Dermis blood vessel endothelial cell (primary cell): ENCODE measurements at places on chromosomes 16 and 17.

DNA sequence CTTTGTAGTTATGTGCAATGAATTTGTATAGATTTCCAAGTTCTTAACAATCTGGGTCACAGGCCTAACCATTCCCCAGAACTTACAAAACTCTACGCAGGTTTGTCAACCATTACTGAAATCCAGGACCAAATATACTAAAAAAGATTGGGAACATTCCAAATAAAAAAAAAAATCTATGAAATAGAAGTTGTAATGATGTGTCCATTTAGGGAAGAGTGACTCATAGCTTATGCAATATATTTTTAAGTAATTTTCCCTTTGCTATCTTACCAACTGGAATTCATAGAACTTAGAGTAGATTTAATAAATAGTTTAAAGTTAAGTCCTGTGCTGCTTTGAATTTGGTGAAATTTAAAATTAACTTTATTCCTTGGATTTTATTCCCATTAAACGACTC lies 393.2 kb downstream of the PMP22 start:
- DNase-seq = no peak

- peak; percentile 32 for DNase-seq
These were observed 30.8 kb upstream of the SPACA3 start for GRCh38 chr17:32960815-32961214.

- no peak for DNase-seq
These were observed 684.3 kb upstream of the SOX9 start for GRCh38 chr17:71436479-71436878.

DNA sequence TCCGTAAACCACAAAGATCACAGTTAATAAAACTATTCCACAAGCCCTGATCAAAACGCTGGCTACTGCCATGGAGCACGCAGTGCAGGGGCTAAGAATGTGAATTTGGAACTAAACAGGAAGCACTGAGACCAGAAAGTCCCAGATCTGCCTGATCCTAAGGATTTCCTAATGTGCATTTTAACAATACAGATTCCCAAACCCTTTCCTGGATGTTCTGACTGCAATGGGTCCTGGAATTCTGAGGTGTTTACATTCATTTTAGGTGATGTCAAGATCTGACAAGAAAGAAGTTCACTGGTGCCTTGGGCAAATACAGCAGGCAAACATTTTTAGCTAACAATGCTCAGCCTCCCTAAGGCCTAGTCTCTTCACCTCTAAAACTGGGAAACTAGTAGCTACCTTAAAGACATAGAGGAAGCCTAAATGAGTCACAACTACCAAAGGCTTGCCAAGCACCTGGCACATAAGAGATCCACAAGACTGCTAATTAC lies 10.3 kb downstream of the NSMCE1 start:
- peak; percentile 92 for DNase-seq

GRCh38 chr16:4090351-4090851 lies 25.8 kb downstream of the ADCY9 start:
- DNase-seq = peak; percentile 26

GRCh38 chr17:8670421-8670820 lies 39.9 kb upstream of the MYH10 start:
- no peak for DNase-seq

- no peak for DNase-seq
These were observed 11.1 kb upstream of the TFAP4 start for GRCh38 chr16:4283939-4284338.

GRCh38 chr16:67939507-67940445 lies 3.1 kb upstream of the PSMB10 start:
- DNase-seq = no peak

DNA sequence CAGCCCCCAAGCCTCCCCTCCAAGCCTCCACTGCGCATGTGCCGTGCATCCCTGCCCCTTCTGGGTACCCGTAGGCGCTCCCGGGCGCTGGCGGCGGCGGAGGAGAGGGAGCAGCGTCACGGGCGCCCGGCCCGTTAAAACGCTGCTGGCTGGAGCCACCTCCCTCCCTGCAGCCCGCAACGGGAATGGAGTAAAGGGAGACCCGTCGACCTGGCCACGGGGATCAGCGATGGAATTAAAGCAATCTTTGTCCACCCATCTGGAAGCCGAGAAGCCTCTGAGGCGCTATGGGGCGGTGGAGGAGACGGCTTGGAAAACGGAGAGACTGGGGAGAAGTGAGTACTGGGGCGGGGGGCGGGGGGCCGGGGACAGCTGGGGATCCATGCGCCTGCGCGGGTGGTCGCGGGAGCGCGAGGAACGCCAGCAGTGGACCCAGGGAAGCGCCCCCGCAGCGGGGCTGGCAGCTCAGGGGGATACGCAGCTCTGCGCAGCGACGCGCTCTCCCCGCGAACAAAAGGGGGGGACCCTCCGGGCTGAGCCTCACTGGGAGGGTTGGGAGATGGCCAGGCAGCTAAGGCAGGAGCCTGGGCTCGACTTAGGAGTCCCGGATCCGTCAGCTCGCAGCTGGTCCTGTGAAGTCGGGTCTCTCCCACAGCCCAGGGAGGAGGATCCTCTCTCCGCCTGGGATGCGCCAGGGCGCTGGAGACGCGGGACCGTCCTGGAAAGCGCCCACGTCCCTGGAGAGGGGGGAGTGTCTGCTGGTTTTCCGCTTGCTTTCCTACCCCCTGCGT lies at the start of gene BMERB1:
Gene BMERB1, plus strand, starts transcription at position 164 of the 791 bp plus-strand sequence. Its CDS starts 66 bp downstream, at position 230.
- peak; percentile 74 for DNase-seq

DNA sequence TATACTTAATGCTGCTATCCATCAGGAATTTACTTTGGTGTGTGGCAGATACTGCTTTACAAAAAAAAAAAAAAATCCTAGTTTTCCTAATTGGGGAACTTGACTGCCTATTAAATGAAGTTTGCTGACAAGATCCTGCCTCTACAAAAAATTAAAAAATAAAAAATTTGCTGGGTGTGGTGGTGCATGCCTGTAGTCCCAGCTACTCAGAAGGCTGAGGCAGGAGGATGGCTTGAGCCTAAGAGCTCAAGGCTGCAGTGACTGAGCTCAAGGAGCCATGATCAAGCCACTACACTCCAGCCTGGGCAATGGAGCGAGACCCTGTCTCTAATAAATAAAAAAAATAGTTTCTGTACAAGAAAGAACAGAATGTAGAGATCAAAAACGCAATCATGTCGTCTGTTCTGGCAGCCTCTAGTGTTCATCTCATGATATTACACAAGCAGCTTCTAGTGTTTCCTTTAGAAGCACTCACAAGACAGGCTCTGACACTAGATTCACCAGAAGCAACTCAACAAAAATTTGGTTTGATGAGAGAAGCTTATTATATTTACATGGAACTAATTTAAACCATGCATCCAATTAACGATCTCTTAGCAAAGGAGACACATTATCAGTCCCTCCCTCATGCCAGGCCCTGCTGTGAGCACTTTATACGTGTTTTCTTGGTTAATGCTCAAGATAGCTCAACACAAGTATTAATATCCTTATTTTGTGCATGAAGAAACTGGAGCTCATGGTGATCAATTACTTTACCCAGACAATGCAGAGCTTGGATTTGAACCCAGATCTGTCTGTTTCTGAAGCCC lies 6.8 kb upstream of the KRTAP17-1 start:
- DNase-seq = peak; percentile 68

DNA sequence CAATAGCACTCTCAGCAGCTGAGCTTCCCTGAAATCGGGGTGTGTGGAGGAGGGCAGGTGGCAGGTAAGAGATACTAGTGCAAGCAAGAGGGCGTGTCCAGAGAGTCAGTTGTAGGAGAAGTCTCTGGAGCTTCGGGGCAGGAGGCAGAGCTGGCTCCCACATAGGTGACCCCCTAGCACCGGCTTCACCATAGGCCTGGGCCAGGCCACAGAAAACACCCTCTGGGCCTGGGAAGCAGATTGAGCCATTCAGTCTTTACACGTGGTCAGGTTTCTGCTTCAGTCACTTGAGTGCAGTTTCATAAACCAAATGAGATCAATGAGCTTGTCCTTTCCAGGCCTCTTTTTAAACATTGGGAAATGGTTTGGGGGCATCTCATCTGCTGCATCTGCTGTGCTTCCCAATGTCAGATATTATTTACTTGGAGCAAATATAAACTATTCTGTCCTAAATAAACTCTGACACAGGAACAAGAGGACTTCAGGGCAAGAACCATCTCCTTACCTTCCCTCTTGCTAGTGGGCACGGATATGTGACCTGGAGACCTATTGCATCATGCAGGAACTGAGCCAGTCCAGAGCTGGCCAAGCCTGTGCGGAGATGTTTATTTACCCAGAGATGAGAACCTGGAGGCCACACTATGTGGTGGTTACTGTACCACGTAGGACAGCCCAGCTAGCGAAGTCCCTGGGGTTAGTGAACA lies 16.1 kb downstream of the CCR7 start:
- DNase-seq = peak; percentile 76

DNA sequence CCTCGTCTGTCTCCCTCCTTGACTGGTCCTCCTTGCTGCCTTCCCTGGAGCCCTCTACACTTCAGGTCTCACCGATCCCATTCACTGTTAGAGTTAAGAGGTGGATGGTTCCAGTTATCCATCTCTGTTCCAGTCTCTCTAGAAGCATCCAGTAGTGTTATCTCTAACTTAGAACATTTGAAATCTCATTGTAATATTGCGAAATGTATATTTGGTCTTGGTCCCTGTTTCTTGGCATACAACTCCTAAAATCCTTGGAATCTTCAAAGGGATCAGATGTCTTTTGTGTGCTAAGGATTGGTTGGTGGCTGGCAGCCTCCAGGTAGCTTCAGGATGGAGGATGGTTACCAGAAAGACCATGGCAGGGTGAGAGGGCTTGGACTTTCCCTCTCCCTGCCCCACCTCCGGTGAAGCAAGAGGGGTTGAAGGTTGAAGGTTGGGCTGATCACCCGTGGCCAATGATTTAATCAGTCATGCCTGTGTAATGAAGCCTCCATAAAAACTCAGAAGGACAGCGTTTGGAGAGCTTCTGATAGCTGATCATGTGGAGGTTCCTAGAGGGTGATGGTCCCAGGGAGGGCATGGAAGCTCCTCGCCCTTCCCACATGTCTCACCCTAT lies 59.1 kb downstream of the NTN1 start:
- no peak for DNase-seq

GRCh38 chr17:7042501-7043181 lies 1.3 kb downstream of the SLC16A11 start:
- no peak for DNase-seq

DNA sequence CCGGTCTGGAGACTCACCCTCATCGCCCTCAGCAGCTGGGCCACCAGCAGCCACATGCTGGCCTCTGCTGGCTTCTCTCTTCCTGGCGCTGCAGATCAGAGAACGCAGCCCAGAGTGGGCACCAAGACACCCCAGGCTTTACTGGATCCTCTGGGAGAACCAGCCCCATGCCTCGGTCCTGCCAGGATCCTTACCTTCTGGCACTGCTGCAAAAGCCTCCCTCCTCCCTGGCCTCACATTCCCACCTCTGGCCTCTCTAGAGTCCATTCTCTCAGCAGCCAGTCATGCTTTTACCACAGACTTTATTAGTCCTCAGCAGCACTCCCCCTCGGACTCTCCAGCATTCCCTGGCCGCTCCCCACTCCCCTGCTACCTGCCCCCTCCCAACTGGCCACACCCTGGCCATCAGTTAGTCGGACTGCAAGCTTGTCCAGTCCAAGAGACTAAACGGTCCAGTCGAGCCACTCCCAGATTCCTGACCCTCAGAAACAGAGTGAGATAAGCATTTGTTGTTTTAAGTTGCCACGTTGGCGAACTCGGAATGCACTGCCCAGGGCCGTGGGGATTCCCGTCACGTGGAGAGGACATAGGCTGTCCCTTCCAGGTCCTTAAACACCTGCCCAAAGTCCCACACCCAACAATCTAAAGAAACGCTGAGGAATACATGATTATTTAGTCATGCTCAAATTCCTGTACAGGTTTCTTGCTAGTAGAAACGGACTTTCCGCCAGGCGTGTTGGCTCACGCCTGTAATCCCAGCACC lies 5.9 kb upstream of the SPG7 start:
- peak; percentile 36 for DNase-seq

- DNase-seq = no peak
These were observed 4.8 kb downstream of the GFAP start for GRCh38 chr17:44910231-44911106.

DNA sequence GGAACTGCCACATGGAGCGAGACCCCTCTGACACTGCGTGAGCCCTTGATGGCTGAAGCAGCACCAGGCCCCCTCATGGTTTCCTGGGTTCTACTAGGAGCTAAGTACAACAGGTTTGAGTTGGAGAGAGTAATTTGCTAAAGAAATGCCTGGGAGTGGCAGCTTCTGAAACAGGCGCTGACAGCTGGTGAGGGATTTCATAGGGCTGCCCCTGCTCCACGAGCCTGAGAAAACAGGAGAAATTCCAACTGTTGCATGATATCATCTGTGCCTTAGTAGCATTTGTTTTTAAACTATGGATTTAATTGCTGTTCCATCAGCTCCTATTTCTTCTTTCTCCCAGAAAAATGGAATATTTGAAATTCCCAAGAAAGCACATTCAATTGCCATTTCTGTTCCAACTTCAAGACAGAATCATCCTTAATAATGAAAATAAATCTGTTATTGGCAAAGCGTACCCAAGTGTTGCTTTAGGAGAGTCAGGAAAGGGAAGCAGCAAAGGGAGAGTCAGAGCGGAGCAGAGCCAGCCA lies 78.8 kb upstream of the ANKFN1 start:
- DNase-seq = no peak

GRCh38 chr16:80503107-80503506 lies 37.7 kb upstream of the DYNLRB2 start:
- no peak for DNase-seq

- DNase-seq = no peak
These were observed 16.8 kb downstream of the MARCHF10 start for GRCh38 chr17:62791235-62791734.

DNA sequence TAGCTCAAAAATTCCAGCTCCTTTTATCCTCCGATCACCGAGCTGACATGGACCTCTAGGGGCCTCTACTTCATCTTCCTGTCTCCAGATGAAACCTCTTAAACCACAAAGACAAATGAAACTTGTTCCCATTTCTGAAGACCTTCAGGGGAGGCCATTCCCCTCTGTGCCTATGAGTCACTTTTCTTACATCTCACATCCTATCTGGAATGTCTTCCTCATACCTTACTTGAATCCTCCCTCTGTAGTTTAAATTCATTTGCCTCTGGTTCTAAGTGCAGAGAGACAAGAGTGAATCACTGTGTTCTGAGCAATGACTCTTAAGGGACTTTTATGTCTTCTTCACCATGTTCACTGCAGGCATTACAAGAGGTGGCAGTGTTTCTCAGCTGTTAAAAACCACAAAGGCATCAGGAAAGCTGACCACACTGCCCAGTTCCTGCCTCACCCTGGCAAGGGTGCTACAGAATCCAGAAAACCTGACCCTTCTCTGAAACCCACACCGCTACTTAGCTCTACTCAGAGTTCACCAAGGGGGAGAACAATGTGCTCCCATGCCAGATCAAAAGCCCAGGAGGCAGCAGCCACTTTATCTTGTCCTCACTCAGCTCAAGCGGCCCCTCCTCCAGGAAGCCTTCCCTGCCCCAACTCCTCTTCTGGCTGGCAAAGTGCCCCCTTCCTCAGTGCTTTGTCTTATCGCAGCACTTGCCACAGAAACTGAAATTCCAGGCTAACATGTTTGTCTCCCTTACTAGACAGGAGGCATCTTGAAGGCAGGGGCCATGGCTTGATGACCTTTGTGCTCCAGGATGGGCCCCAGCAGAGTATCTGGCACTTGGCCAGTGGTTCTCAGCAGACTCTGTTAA lies 6.4 kb downstream of the CUEDC1 start:
- DNase-seq = peak; percentile 64

GRCh38 chr16:88968589-88969280 lies 8.3 kb downstream of the CBFA2T3 start:
- no peak for DNase-seq

- DNase-seq = no peak
These were observed 6.0 kb upstream of the TXNDC11 start for GRCh38 chr16:11748404-11749254.
